ENCODE measurements at places on chromosomes 13 and 19.

DNA sequence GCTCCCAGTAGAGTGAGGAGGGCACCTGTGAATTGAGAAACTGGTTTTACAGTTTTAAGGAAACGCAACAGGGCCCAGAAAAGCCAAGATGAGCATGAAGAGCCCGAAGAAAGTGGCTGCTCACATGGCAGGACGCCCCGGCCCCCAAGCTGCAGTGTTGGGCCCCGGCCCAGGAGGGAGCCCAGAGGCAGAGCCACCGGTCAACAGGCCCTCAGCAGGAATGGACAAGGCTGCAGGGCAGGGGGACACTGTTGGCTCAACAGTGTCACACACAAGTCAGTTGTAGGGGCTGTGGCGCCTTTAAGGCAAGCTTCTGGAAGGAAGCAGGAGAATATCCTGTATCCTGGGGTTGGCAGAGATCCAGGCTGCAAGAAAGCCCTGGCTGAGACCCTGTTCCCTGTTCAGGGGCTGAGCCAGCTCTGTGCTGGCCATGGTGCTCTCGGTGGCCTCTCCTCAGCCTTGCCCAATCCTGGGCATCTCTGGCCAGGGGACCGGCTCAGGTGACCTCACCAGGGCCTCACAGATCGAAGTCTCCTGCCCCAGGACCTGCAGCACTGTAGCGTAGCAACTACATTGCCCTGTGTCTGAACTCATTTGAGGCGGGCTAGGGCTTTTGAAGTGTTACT is 28.0 kb downstream of the UPF1 start:
- no peak for DNase-seq

- DNase-seq: no peak
Observed at GRCh38 chr13:64546371-64546770, 2683.8 kb downstream of the PCDH9 start.

DNA sequence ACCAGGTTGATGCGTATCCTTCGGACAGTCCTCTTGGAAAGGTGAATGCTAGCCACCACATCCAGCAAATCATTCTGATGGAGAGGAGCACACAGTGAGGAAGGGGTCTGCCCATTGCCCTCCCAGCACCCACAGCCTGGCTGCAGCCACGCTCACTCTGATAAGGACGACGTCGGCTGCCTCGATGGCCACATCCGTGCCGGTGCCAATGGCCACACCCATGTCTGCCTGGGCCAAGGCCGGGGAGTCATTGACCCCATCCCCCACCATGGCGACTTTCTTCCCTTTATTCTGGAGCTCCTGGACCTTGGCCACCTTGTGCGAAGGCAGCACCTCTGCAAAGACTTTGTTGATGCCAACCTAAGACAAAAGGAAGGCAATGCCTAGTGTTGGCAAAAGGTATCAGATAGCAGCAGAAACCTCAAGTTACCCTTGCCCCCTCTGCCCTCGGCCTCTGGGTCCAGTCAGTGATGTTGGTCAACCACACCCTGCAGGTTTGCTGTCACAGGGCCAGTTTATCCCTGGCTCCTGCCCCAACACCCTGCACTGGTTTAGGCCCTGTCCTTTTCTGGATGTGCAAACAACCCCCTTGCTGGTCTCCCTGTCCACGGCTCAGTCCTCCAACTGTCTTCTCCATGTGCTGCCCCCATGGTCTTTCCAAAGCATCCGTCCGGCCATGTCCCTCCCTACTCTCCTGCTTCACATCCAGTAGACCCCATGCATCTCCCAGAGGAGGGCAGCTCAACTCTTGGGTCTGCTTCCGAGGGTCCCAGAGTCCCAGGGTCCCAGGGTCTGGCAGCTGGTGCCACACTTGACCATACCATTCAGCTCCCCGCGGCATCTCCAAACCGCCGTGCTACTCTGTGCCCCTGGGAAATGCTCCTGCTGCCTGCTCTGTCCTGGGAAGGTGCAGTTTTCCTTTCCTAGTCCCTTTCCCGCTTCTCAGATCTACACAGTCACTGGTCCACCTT is 73.6 kb downstream of the ATP7B start:
- DNase-seq: no peak

GRCh38 chr19:41844601-41845000 is at the start of gene LYPD4:
Gene LYPD4 (minus strand): TSS chr19:41844683. CDS start chr19:41839285, 5,398 bp downstream.
- DNase-seq: no peak

- no peak for DNase-seq
Observed at GRCh38 chr13:23754506-23754905, 134.7 kb downstream of the MIPEP start.

DNA sequence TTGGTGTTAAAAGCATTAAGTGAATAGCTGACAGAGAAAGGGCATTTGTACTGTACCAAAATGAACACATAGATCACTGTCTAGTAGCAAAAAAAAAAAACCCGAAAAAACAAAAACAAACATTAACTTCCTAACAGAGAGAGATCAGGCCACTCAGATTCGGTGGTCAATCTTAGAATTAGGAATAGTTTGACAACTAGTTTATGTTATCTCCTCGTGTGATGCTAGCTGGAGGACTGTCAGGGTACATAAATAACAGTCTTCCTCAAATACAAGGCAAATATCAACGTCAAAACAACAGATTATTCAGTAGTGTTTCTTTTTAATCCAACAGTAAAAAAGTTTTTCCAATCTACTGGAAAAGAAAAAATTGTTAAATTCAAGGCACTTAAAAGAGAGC is 1.7 kb downstream of the ZMYM5 start:
- DNase-seq: no peak

GRCh38 chr19:53812335-53812734 is 11.8 kb downstream of the NLRP12 start:
- DNase-seq: no peak

- no peak for DNase-seq
Observed at GRCh38 chr19:35773020-35773806, 2.2 kb upstream of the ARHGAP33 start.

DNA sequence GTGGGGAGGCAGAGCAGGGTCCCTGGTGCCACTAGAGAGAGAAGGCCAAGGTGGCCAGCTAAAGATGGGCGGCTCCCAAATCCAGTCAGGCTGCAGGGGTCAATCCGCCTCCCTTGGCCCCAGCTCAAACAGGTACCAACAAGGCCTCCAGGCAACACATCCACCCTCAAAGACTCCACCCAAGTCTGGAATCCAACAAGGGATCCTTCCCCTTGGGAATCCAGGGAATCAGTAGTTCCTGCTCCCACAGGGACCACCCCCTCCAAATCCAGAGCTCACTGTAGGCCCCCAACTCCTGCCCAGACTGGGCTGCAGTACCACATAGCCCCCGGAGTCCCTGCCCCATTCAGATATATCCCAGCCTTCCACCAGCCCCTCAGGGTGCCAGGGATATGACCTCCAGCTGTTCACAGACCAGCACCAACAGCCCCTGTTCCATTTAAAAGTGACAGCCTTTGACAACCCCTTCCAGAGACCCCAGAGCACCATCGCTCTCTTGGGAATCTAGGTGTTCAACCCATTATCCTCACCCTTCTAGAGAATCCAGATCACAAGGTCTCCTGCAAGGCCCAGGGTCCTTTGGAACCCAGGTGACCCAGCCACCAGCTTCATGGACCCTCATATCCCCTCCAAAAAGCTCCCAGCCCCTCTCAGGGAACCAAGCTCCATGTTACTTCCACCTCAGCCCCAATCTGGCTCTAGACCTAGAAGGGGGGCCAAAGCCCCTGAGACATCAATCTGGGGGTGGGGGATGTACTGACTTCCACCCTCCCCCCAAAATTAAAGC is 3.2 kb downstream of the ERF start:
- DNase-seq: no peak

GRCh38 chr19:34171539-34171876 is 796 bp upstream of the LSM14A start:
- DNase-seq: no peak

DNA sequence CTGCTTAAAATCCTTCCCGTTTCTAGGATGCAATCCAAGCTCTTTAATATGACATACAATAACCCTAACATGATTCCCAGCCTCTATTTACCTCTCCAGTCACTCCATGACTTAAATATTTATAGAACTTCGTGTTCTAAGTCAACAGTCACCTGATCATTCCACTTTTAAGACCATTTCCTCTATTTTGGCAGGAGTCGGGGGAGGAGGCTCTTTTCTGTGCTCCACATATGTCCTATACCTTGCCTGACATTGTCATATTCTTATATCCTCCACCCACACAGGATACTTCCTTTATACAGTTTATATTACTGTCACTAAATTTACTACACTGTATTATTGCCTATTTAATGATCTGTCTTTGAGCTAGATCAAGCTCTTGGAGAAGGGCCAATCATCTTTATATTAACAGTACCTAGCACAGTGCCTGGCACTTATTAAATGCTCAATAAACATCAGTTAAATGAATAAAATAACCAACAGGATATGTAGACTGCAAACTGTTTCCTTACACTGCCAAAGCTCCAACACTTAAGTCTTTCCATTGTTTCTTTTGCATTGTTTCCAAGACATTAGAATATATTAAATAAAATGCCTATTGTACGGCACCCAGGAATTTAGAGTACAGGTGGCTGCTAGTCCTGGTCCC is 2.7 kb downstream of the ARGLU1 start:
- DNase-seq: no peak

- DNase-seq: no peak
Observed at GRCh38 chr13:80256352-80256932, 84.5 kb downstream of the SPRY2 start.

Measured in C1 segment of cervical spinal cord (tissue), 14 donors.